ENCODE measurements at places on chromosomes 5 and 9.

- DNase-seq = no peak
Measured at GRCh38 chr5:173138707-173139106, 5.6 kb upstream of the BNIP1 start.

GRCh38 chr5:79936646-79937216, 54.3 kb downstream of the MTX3 start:
- DNase-seq = no peak

GRCh38 chr9:93132946-93133680, 938 bp downstream of the NINJ1 start:
- peak; percentile 53 for DNase-seq

GRCh38 chr5:178313316-178313715, 80.7 kb upstream of the PHYKPL start:
- DNase-seq = no peak

Measured in CD4-positive, alpha-beta T cell treated with Interleukin-4 for 4 hours (primary cell).